EH (cell line): ENCODE measurements at places on chromosomes 11 and 22.

DNA sequence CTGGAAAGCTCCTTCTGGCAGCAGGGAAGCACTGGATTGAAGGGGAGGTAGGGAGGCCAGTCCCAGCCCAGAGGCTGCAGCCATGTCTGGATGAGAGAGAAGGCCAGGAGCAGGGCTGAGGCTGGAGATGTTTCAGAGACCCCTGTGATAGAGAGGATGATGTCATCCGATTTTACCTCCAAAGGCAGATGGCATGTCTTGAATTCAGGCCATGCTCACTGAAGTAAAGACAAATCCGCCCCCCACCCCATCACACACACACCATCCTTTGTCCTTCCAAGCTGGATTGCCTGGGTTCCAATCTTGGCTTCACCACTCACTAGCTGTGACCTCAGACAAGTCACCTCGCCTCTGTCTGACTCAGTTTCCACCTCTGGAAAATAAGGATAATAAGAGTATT is 47.2 kb downstream of the TP53I11 start:
- DNase-seq: no peak

DNA sequence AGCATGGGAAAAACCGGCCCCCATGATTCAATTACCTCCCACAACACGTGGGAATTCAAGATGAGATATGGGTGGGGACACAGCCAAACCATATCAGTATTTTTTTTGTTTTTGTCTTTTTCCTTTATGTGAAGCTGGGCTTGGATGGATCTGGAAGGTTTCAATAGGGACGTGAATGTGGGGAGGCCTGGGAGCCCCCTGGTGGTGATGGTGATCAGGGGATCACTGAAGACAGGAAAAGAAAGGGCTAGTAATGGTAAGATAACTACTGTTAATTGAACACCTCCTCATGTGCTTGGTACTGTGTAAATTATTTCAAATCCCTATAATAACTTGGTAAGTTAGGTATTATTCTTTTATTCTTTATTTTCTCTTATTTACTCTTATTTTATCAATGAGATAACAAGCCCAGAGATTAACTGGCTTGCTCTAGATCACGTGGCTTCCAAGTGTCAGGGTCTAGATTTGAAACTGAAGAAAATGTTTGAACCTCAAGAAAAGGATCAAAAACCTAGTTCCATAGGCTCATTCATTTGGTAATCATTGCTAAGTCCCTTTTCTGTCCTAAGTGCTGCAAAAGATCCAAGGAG is 364.2 kb downstream of the TENM4 start:
- DNase-seq: peak; percentile 60

GRCh38 chr11:10323793-10324170 is 18.9 kb downstream of the ADM start:
- peak; percentile 74 for DNase-seq

- DNase-seq: peak; percentile 67
Observed at GRCh38 chr11:123707606-123708205, 33.8 kb downstream of the ZNF202 start.

- no peak for DNase-seq
Observed at GRCh38 chr11:44702889-44703288, 23.9 kb upstream of the TSPAN18 start.

GRCh38 chr22:44389926-44390612 is 77.3 kb upstream of the SHISAL1 start:
- no peak for DNase-seq

DNA sequence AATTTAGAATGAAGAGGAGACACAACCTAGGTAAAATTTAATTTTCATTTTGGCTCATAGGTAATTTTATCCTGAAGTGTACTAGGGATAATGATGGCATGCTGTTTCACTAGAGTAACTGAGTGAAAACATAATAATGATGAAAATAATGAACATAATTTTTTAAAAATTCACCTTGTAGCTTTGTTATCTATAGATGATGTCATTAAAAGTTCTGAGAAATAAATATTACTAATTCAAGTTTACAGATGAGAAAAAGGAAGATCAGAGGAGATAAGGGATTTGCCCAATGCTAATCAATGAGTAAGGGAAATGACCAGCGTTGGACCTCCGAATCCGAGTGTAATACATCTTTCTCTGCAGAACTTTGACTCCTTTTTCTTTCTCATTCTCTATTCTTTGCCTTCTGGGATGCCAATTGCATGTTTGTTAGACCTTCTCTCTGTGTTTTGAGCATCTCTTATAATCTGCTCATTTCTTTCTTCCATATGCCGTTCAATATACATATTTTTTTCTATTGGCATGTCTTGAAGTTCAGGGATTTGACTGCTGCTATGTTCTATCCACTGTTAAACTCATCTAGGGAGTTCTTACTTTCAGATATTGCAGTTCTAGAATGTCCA is 186.5 kb downstream of the SNX19 start:
- DNase-seq: no peak

GRCh38 chr22:19937616-19938473 is 3.7 kb upstream of the COMT start:
- peak; percentile 22 for DNase-seq

- DNase-seq: no peak
Observed at GRCh38 chr11:67280341-67280787, 8.7 kb upstream of the ANKRD13D start.

DNA sequence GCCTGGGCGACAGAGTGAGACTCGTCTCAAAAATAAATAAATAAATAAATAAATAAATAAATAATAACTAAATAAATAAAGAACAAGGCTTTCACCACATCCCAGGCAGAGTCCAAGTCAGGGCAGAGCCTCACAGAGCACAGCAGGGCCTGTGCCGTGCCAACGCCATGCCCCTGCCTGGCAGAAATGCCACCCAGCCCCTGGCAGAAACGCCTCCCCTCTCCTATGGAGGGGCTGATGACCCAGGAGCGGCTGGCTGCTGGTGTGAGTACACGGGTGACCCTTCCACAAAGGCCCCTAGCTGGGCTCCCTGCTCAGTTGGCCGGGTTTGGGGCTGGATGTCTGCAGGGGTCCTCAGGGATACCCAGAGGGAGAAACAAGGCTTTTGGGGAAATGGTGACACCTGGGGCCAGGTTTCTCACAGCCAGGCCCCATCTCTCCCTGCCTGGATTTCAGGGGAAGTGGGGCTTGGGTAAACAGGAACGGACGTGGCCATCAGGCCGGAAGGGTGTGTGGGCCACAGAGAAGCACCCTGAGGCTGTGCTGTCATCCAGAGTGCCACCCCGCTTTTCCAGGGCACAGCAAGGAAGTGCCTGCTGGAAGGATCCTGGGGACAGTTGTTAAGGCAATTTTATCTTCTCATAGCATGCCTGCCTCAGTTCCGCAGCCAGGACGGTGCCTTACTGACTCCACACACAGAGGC is 5.1 kb downstream of the BID start:
- no peak for DNase-seq

DNA sequence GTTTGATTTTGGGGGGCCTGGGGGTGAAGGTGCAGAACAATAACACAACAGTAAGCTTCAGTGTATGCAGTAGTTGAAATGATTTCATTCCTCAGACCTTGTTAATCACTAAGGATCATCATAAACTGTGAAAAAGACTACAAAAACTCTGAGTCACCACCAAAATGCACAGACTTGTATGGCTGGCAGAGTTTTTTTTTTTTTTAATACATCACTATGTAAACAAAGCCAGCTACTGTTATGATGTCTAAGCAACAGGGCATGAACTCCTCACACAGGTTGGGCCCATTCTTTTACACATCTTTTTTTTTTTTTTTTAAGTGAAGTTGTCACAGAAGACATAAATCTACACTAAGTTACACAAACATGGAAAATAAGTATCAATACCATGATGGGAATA is 311.9 kb downstream of the GUCY1A2 start:
- DNase-seq: peak; percentile 40

DNA sequence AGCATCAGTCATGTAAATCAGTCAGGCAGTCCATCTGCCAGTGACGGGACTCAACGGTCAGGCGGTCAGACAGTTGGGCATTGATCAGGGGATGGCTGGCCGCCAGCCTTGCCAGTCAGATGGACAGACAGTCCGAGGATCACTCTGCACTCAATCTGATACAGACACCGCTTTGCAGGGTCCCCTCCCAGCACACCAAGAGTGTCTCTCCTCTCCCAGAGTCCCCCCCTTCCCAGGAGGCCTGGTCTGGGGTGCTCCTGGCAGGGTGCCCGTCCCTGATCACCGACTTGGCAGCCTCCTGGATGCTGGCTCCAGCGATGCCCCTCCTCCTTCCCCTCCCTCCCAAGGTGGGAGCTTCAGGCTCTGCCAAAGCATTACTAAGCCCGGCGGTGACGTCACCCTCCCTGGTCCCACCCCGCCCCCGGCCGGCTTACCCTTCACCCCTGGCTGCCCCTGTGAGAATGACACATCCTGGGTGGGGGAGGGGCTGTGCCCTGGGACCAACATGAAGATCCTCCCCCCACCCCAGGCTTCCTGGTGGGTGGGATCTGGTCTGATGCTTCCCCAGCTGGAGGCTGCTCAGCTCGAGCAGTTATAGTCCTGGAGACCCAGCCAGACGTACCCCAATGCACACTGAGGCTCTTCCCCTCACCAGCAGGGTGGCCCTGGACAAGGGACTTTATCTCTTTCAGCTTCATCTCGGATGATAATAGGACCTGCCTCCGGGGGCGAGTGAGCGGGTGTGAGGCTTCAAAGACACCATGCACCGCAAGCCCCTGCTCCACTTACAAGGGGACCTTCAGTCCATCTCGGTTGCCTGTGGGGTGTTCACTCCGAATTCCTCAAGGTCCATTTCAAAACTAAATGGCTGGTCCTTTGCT is 69.2 kb downstream of the CD82 start:
- DNase-seq: peak; percentile 59

GRCh38 chr11:19079643-19080440 is 19.3 kb upstream of the MRGPRX2 start:
- peak; percentile 98 for DNase-seq

GRCh38 chr11:127218275-127218608 is 217.7 kb upstream of the KIRREL3 start:
- no peak for DNase-seq

DNA sequence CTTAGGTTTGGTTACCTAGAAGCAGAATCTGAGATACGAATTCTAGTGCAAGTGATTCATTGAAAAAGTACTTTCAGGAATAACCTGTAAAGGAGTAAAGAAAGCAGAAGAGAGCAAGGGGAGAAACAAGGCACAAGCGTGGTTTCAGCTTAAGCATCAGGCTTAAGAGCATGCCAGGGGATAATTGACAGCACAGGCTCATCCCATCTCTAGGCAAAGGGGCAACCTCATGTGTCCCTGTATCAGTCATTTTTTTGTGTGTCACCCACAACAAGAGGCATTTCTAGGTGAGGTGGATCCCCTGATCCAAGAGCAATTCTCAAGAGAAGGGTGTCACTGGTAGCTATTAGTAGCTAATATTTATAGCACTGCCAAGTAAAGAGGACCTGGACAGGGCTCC is 8.0 kb downstream of the PATE2 start:
- DNase-seq: no peak

DNA sequence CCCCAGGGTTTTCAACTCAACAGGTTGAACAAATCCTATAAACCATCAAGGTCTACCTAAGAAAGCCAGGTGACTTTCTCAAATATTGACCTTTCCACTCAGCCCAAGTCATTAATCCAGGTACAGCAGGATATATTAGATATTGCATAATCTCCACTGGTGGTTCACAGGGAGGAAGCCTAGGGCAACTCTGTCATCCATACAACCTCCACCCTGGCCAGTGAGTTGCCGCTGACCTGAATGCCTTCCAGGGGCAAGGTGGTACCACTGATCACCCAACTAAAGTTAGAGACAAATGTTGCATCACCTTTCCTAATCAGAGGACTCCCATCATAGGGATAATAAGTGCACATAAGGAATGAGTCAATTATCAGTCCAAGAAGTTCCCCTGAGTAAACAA is 22.9 kb downstream of the GUCD1 start:
- DNase-seq: no peak

GRCh38 chr11:113689768-113690618 is 16.1 kb downstream of the TMPRSS5 start:
- no peak for DNase-seq

DNA sequence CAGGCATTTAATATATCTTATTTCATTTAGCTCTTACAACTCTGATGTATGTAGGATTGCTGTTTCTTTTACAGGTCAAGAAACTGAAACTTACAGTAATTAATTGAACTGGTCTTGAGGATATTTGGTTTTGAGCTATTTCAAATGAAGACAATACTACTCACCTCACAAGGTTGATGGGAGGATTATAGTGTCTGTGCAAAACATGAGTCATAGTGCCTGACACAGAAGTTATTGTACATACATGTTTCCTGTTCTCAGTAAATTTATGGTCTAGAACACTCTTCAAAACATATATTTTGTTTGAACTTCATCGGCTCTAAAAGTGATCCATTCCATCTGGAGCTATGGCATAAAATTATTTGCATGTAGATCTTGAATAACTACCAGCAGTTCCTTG is 61.9 kb downstream of the CECR2 start:
- DNase-seq: no peak

- DNase-seq: no peak
Observed at GRCh38 chr11:40885250-40885954, 574.0 kb downstream of the LRRC4C start.
